ENCODE measurements at places on chromosomes 7 and 10.

- no peak for DNase-seq
These were observed 712 bp downstream of the FOXP2 start for GRCh38 chr7:114415064-114415989.

DNA sequence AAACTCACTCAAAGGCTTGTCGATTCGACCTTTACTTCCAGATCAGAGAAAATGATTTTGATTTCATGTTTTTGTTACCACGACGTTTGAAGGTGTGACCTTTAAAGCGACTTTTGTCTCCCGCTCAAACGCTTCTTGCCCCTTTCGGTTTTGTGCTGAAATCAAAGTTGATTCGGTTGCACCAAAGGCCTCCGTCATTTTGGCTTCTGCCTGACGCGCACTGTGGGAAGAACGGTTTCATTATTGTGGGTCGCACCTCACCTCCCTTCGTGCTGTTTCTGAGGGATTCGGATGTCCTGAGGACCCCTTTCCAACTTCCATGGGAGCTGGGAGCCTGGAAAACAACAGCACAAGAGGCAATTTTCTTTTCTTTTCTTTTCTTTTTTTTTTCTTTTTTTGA, 176.9 kb downstream of the DNAJB6 start:
- DNase-seq: no peak

- DNase-seq: no peak
These were observed 28.3 kb upstream of the FRMD4A start for GRCh38 chr10:14358886-14359573.

DNA sequence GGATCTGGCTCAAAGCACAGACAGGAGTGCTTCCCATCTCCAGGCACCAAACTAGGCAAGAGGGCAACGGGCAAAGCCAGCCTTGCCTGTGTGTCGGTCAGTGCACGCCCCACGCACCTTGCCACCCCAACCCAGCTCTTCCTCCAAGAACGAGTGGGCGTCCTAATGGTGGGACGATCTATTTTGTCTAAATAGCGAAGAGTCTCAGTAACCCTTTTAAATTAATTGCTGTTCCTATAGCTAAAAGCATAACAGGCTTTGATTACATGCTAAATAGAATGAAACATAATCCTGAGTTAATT, 12.2 kb downstream of the EN2 start:
- no peak for DNase-seq

DNA sequence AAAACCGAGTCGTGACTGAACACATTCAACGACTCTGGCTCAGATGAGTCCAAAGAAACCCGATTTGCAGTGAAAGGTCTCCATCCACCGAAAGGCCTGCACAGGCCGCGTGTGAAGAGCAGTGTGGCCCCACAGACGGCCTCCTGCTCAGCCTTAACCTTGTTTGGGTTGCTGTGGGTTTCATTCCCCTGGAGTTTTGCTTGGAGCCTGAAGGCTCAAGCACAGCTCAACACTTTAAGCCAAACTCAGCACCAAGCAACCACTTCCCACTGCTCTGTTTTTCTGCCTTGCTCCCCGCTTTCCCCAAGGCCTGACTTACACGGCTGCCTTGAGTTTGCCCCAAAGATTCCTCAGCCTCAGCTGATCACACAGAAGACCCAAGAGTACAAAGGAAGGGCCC, 398.2 kb upstream of the NFE2L3 start:
- DNase-seq: no peak

DNA sequence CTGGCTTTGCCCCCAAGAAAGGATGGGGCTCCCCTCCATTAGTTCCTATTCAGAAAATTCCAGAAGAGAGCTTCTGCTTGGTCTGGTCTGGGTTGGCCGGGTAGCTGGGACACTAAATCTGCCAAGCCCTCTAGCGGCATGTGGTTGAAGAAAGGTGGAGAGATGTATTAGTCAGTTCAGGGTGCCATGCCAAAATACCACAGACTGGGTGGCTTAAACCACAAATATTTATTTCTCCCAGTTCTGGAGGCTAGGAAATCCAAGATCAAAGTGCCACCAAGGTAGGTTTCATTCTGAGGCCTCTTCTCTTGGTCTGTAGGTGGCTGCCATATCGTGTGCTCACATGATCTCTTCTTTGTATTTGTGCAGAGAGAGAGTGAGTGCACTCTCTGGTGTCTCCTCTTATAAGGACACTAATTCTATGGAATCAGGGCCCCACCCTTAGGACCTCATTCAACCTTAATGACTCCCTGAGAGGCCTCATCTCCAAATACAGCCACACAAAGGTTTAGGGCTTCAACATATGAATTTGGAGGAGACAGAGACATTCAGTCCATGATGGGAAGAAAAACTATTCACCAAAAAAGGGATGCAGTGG, 38.7 kb upstream of the MTPAP start:
- no peak for DNase-seq

GRCh38 chr10:79084012-79084971, 15.5 kb downstream of the ZMIZ1 start:
- no peak for DNase-seq

- no peak for DNase-seq
These were observed 15.0 kb downstream of the PTN start for GRCh38 chr7:137328373-137329120.

GRCh38 chr7:7119729-7120128, 62.6 kb upstream of the C1GALT1 start:
- no peak for DNase-seq

GRCh38 chr10:98332623-98333269, 64.8 kb upstream of the LOXL4 start:
- DNase-seq: no peak

DNA sequence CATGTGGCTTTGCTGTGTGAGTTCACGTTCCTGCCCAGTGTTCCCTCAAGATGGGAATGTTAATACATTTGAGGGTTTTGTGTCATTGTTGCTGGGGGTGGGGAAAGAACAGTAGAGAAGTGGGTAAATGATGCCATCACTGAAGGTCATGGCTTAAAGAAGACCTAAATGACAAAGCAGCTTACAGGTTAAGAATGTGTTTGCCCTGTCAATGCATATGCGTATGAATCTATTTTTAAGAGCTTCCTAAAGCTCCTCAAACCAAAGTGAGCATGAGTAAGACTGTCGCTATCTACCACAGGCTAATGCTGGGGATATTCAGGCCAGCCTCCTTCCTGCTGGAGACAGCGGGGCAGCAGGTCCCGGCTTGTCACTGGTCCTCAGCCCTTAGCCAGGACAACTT, 162.9 kb downstream of the CREB5 start:
- no peak for DNase-seq

DNA sequence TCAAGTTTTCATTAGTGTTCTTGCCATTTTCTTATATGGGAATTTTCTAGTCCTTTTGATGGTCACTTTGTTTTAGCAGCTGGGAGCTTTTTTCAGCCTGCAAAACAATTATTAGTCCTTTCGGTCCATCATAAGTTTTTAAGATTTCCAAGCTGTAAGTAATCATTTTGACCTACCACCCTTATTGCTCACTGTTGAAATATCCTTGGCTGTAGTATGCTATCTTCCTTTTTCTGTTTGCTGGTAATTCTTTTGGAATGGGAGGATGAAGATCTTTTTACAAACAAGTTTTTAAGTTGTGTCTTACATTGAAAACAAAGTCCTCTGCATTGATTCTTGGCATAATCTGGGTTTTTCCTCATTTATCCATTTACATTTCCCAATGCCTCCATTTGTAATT, 24.0 kb downstream of the BZW2 start:
- no peak for DNase-seq

DNA sequence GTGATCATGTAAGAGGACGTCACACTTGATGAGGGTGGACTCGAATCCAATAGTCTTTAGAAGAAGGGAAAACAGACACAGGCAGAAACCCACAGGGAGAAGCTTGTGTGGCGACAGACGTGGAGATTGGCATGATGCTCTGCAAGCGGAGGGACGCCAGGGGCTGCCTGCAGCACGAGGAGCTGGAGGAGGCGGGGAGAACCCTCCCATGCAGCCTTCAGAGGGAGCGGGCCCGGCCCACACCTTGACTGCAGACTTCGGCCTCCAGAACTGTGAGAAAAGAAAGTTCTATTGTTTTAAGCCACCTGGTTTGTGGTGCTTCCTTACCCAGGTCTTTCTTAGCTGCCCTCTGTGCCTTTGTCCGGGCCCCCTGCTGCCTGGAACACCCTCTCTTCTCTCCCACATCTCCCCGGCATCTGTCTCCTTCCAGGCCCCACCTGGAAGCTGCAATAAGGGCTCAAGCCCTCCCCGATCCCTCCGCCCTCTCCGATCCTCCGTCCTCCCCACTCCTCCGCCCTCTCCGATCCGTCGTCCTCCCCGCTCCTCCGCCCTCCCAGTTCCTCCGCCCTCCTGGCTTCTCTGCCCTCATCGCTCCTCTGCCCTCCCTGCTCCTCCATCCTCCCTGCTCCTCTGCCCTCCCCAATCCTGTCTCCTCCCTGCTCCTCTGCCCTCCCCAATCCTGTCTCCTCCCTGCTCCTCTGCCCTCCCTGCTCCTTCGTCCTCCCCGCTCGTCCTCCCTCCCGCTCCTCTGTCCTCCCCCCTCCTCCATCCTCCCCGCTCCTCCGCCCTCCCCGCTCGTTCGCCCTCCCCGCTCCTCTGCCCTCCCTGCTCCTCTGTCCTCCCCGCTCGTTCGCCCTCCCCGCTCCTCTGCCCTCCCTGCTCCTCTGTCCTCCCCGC, 17.4 kb upstream of the PRKAG2 start:
- no peak for DNase-seq

DNA sequence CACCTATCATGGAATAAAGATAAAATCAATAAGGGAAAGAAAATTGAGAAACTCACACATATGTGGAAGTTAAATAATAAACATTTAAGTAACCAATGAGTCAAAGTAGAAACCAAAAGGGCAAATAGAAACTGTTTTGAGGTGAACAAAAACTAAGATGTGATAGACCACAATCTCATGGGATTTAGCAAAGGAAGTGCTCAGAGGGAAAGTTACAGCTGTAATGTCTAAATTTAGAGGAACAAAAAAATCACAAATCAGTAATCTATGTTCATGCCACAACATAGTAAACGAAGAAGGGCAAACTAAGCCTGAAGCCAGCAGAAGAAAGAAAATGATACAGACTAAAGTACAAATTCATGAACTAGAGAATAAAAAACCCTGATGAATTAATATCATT, 16.3 kb downstream of the CYP3A4 start:
- DNase-seq: no peak

DNA sequence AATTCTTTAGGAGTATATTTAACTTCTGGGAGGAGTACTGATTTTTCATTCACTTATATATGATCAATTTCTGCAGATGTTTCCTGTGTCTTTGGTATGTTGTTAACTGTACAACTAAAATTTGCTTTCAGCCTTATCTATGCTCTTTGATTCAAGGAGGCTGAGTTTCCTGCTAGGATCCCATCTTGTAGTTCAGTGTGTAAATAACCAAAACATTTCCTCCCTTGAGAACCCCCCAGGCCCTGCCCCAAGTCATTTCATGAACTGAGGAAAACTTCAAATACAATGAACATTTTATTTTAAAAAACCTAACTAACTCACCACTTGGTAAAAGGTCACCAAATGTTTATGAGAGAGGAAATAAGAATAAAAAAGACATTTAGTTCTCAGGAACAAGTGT, 55.5 kb downstream of the VWA2 start:
- no peak for DNase-seq

DNA sequence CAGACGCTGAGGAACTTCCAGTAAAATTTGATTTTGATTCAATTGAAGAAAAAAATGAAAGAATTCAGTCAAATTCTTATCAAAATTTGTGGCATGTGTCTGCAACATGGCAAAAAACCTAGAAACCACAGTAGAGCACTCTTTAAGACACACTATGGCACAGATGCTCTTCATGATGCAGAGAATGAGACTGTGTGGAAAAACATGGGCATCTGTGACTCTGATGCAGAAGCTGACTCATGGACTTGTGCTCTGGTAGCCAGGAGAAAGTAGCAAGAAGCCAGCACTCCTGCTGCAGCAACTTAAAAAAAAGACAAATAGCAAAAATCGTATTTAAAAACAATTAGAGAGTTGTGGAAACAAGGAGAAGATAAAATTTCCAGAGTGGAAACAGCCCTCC, 8.9 kb upstream of the KCNK18 start:
- DNase-seq: no peak

- no peak for DNase-seq
These were observed 22.3 kb downstream of the SCART1 start for GRCh38 chr10:133475821-133476640.

GRCh38 chr10:19966751-19967150, 150.5 kb downstream of the PLXDC2 start:
- no peak for DNase-seq

DNA sequence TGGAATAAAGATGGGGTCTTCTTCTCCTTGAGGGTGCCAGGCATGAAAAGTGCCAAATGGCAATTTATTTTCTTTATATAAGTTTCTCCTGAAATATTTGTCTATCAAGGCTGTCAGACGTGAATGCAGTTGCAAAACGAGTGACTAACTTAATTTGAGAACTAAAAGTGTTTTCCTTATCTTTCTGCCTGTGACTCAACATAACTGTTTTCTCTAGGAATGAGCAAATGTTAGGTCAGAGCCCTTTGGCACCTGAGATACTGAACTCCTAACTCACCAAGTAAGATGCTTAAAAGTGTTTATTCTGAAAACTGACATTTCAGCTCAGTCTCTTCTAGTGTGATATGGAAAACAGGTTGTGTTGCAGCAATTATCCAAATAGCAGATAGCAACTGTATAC, 197.0 kb downstream of the STK31 start:
- no peak for DNase-seq

GRCh38 chr10:17808971-17809841, at the start of gene MRC1:
Gene MRC1 (plus strand): TSS chr10:17809348. CDS start chr10:17809466, 118 bp downstream.
- no peak for DNase-seq

DNA sequence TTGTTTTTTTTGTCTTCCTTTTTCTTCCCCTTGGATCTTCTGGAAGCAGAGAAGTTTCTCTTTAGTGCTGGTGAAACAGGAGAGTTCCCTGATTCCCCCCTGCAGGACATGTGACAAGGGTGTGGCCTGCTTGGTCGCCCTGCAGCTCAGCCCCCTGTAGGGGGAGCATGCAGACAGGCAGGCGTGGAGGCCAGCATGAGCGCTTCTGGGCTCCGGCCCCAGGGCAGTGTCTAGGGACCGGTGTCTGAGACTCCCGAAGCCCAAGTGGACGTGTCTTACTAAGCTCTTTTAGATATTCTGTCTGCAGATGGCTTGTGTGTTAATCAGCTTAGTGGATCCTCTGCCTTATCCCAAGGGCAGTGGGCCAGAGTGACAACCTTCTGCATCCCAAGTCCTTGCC, 26.1 kb downstream of the PRSS58 start:
- DNase-seq: no peak

GRCh38 chr10:111034598-111035310, 42.1 kb upstream of the ADRA2A start:
- DNase-seq: no peak

Measured in stimulated activated naive CD8-positive, alpha-beta T cell treated with anti-CD3 and anti-CD28 coated beads, Interleukin-15, amount 100 ng/mL, for 72 hours (primary cell).